ENCODE measurements at places on chromosomes 6 and 20. TPM values are rescaled to one million over a fixed set of nuclear protein-coding genes. Genes with fewer than 3 reads are reported as not detected.

- no peak for DNase-seq
Measured at GRCh38 chr6:84618046-84618752, 146.2 kb downstream of the TBX18 start.

DNA sequence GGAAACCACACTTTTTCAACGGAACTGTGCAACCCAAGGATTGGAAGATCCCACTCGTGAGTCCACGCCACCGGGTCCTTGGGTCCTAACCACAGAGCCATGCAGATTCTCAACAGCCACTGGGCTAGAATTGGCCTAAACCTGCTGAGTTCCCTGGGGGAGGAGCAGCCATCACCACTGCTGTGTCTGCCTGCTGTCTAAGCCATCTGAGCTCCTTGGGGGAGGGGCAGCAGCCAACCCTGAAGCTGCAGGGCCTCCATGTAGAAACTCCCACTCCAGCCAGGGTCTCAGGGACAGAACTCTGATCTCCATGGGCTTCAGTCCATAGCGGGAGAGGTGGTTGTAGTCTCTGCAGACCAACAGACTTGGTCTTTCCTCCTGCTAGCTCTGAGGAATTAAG, 154.6 kb upstream of the VGLL2 start:
- no peak for DNase-seq

DNA sequence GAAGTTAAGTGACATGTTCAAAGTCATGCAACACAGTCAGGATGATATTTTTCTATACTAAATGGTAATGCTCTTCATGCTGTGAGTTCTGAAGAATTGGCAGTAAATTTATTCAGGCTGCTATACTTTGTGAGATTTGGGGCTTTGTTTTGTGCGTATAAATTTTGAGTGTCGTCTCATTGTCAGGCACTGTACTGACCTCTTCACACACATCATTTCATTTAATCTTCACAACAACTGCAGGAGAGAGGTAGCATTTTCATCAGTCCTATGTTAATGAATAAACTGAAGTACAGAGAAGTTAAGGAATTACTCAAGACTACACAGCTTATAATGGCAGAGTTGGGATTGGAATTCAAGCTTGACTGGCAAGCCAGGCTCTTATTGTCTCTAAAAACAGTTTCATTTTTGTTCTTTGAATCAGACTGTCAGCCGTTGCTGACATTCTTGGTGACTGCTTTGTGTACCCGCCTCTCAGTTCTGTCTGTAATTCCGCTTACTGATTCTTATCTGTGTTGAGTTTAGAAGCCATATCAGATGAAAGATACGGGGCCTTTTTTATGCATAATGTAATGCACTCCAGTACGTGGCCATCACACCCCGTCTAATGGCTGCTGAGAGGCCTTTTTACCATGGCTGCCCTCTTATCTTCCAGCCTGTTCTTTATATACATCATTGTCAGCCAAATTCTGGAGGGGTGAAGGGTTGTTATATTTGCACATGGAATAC, 274.9 kb downstream of the UTRN start:
- no peak for DNase-seq

- DNase-seq, result no peak
Measured at GRCh38 chr6:75273009-75273408, 11.6 kb downstream of the TMEM30A start.

GRCh38 chr6:7974938-7975763, 64.6 kb upstream of the TXNDC5 start:
- DNase-seq, result peak; percentile 91

GRCh38 chr6:6631534-6632276, 43.2 kb downstream of the LY86 start:
- DNase-seq, result no peak

- peak; percentile 90 for DNase-seq
Measured at GRCh38 chr20:50276119-50277063, 85.8 kb downstream of the CEBPB start.

- no peak for DNase-seq
Measured at GRCh38 chr6:92820601-92821000, 598.8 kb downstream of the EPHA7 start.

ARFGEF3 gene
- total RNA-seq, result 9.6 TPM

CDC40 gene
- 11.7 TPM for total RNA-seq

All from cardiac septum (tissue), 1 donor.